ENCODE measurements at places on chromosomes 16 and 17. TPM values are rescaled to one million over a fixed set of nuclear protein-coding genes. Genes with fewer than 3 reads are reported as not detected.

The CCDC40 gene
- total RNA-seq, result 4.5 TPM

The LRRC75A gene
- total RNA-seq, result 1.0 TPM

The KLHDC4 gene
- 40.3 TPM for total RNA-seq

The PRSS22 gene
- 2.3 TPM for total RNA-seq

The NDRG4 gene
- total RNA-seq, result 29.3 TPM

The TNS4 gene
- 86.7 TPM for total RNA-seq

The XYLT1 gene
- total RNA-seq, result 0.74 TPM

The HP gene
- total RNA-seq, result not detected

The KCNJ18 gene
- not detected for total RNA-seq

The SOX8 gene
- 1.5 TPM for total RNA-seq

The SHMT1 gene
- total RNA-seq, result 40.7 TPM

The NPTX1 gene
- 85.9 TPM for total RNA-seq
